H9 (cell line): ENCODE measurements at places on chromosomes 6 and 20.

DNA sequence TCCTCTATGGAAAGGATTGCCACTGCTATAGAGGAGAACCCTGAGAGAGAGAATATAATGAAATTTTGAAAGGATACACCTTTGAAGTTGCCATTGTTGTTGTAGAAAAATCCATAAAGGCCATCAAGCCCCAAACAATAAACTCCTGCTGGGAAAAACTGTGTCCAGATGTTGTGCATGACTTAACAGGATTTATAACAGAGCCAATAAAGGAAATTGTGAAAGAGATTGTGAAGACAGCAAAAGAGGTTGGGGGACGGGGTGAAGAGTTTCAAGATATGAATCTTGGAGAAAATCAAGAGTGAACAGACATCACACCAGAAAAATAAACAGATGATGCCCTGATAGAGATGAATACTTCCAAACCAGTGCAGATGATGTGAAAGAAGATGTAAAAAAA is 396.4 kb downstream of the BCKDHB start:
- DNase-seq: no peak

- no peak for DNase-seq
Measured at GRCh38 chr6:148222376-148222775, 120.3 kb upstream of the SASH1 start.

DNA sequence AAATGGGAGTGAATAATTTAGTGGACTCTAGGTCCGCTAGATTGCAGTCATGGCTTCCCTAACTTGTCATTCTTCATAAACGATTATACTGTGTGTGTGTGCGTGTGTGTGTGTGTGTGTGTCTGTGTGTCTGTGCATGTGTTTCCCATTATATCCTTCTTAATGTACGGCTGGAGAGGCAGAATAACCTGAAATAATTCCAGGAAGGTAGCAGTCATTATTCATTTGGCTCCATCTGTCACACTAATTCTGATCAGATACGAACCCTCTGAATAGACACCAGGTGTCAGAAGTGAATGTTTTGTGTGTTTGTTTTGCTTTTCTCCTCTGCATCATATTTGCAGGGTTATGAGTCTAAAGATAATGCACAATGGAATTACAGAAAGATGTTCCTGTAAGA is 372.9 kb downstream of the DOK5 start:
- DNase-seq: no peak

DNA sequence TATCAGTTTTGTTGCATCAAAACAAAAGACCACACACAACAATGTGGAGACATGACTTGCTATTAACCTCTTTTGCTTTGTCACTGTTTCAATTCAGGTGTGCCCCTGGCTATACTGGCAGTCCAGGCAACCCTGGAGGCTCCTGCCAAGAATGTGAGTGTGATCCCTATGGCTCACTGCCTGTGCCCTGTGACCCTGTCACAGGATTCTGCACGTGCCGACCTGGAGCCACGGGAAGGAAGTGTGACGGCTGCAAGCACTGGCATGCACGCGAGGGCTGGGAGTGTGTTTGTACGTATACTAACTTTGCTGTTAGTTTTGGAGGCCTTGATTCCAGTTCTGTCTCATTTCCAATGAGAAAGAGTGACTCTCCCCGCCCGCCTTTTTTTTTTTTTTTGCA is 356.9 kb downstream of the ARHGAP18 start:
- DNase-seq: no peak
